ENCODE measurements at places on chromosomes 7 and 10.

DNA sequence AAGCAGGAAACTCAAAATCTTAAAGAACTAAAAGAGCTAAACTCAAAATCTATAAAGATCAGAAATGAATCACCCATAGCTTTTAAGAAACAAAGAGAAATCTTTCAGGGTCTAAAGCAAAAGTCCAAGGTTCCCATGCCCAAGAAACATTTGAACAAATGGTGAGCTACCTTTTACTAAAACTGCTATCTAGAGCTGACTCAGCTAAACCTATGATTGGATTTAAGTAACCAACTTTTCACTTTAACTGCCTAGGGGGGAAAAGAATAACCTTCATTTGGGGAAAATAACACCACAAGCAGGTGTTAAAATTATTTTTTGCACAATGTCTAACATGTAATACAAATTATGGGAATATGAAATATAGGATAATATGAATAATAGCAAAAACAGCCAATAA lies 328.4 kb downstream of the PHF14 start:
- no peak for DNase-seq

GRCh38 chr10:4885162-4885561 lies 59.2 kb downstream of the AKR1E2 start:
- DNase-seq, result no peak

GRCh38 chr10:128087146-128087883 lies 38.9 kb downstream of the MKI67 start:
- DNase-seq, result no peak

DNA sequence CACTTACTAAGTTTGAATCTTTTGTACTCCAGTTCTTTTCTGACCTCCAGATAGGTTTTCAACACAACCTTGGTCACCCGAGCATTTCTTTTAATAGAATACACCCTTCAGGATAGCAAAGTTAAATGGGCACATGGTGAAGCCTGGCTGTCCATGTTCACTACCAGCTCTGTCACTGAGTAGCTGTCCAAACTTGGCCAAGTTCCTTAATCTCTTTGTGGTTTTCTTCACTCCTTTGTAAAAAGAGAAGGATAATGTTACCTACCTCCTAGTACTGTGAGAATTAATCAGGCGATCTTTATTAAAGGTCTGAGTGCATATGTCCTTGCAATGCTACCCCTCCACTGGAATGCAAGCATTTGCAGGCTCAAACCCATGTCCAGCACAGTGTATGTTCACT lies 128.1 kb upstream of the PTPRZ1 start:
- DNase-seq, result no peak

DNA sequence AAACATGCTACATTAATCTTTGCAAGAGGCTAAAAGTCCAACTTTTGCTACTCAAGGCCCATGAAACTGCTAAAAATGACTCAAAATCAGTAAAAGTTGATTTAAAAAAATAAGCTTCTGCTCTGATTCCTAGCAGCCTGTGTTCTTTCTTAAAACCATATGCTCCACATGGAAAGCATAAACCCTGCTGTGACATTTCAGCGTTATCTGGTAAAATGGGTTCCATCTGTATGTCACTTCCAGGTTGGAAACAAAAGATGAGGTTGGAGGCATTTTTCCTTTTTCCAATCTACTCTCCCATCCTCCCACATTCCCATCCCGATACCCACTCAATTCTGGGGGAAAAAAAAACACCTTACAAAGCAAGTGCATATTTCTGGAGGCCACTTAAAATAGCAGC lies 439.5 kb downstream of the NEBL start:
- DNase-seq, result no peak

- no peak for DNase-seq
Observed at GRCh38 chr10:126392469-126392868, 4.2 kb upstream of the ADAM12 start.

DNA sequence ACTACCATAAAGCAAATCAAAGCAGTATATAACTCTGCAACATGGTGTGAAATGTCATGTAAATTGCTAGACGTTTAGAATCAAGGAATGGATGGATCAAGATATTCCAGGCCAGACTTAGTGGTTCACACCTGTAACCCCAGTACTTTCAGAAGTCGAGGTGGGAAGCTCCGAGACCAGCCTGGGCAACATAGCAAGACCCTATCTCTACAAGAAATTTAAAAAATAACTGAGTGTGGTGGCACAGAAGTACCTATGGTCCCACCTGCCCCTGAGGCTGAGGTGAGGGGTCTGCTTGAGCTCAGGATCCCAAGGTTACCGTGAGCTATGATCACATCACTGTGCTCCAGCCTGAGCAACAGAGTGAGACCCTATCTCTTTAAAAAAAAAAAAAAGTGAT lies 2.8 kb upstream of the EZH2 start:
- DNase-seq, result no peak

GRCh38 chr10:30594077-30594476 lies 35.5 kb downstream of the LYZL2 start:
- DNase-seq, result no peak

GRCh38 chr10:123069246-123069986 lies 60.6 kb downstream of the ACADSB start:
- no peak for DNase-seq

DNA sequence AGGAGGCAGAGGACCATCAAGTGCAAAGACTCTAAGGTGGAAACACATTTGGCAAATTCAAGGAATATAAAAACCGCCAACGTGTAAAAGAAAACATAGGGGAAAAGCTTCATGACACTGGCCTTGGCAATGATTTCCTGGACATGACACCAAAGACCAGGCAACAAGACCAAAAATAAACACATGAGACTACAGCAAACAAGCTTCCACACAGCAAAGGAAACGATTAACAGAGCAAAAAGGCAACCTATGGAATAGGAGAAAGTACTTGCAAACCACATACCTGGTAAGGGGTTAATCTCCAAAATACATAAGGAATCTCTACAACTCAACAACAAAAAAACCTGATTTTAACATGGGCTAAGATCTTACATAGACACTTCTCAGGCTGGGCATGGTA lies 3.5 kb downstream of the GSTO1 start:
- DNase-seq, result no peak

- DNase-seq, result no peak
Observed at GRCh38 chr10:98316170-98316569, 48.2 kb upstream of the LOXL4 start.

GRCh38 chr7:70512144-70512543 lies 619.8 kb upstream of the GALNT17 start:
- DNase-seq, result no peak

All from right renal pelvis (tissue), 4 donors.